NCI-H2081 treated with DMSO at 0.1 percent for 48 hours (cell line): ENCODE measurements at places on chromosomes 1 and 21.

DNA sequence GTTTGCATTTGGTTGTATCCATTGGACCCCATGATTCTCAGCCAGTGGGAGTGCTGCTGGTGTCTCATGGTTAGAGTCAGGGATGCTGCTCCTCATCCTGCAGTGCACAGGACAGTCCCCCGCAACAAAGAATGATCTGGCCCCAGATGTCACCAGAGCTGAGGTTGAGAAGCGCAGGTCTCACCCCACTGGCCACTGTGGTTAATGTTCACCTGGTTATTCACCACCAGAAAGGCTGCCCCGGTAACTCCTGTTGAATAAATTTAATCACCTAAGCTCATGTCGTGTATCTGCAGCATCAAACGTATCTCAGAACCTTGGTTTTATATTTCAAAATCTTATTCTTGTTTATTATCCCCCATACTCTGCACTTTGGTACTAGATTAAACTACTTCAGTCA, 75.8 kb downstream of the ATP5PO start:
- no peak for DNase-seq

GRCh38 chr1:113488576-113489177, 98.4 kb downstream of the MAGI3 start:
- no peak for DNase-seq

DNA sequence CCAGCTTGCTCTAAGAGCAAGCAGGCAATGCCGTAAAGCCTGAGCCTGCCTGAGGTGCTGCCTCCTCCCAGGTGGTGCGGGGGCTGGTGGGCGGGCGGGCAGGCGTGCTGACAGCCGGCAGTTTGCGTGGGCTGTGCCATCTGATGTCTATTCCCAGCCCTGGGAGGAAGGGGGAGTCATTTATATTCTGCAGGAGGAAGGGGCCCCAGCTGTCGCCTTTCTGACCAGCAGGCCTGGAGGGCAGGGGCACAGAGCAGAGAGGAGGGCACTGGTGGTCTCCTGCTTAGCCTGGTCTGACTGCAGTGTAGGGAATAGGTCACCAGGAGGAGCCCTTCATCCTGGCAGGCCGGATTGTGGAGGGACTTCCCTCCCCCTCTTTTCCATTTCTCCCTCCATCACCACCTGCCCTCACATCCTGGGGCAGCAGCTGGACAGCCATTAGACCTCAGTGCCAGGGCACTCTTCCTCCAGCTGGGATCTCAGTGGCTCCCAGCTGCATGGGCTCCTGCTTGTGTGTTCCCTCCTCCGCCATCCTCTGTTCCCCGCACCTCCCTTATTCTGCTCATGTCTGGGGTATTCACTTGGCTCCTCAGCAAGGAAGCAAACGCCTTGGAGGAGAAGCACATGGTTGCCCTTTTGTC, 4.4 kb downstream of the CYB561D1 start:
- no peak for DNase-seq

DNA sequence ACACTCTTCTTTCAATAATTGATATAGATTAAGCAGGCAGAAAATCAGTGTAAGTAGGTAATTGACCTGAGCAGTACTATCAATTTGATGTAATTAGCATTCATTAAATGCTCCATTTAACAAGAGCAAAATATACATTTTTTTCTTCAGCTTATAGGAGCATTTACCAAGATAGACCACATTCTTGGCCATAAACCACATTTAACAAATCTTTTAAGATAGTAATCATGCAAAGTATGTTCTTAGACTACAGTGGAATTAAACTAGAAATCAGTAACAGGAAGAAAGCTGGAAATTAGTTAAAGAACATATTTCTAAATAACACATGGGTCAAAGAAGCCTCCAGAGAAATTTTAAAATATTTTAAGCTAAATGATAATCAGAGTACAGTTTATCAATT, 8.7 kb upstream of the PRKACB start:
- no peak for DNase-seq

DNA sequence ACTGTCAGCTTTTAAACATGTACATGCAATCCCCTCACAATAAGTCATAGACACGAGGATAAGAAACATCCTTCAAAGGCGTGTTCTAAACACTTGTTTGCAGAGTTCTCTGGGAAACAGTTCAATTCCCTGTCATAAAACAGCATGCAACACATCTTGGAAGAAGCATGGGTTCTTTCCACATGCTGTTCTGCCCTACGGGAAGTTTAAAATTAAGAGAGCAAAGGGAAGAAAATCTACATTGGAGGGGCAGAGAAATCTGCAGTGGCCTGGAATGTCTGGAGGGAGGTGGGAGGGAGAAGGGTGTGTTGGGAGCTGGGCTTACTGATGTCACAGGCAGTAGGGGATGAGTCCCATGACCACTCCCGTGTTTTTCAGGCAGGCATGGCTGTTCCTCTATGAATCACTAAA, 98.3 kb upstream of the SLC2A1 start:
- no peak for DNase-seq

GRCh38 chr1:238546118-238546517, 655.4 kb upstream of the ZP4 start:
- no peak for DNase-seq

GRCh38 chr1:13699510-13699909, 478 bp upstream of the PRDM2 start:
- DNase-seq, result no peak

DNA sequence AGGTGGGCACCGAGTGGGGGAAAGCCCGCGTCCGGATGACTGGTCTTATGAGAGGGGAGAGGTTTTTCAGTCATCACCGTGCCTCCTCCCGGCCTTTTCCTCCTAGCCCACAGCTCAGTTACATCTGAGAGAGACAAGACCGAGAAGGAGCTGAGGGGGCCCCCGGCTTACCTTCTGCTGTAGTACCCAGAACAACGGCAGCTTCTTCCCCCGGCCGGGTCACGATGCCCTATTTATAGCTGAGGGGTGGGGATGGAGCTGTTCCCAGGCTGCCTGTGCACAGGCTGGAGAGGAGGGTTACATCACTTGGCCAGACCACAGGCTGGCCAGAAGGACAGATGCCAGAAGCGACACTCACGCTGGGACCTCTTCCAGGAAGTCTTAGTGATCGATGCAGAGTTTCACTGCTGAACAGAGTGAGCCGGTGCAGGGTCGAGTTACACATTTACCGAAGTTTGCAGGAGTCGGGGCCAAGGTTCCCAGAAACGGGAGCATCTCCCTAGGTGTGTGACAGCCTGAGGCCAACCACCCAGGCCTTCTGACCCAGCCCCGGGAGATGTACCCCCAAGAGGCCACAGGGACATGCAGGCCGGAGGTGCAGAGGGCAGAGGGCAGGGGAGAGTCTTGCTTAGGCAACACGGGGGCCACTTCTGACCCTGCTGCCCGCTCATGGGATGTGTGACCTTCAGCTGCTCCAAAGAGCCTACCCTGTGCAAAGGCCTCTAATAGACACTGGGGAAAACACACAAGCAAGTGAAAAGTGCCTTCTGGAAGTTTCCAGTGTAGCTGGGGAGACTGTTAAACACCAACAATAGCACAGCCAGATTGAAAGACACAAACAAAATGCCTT, at the start of gene AGT:
Gene AGT, minus strand, starts transcription at position 208 of the 850 bp plus-strand sequence. CDS start 3,299 bp downstream, outside the sequence.
- no peak for DNase-seq

GRCh38 chr21:35861661-35862060, 198.7 kb downstream of the SETD4 start:
- DNase-seq, result peak; percentile 48
